ENCODE measurements at places on chromosomes 16 and 17. TPM values are rescaled to one million over a fixed set of nuclear protein-coding genes. Genes with fewer than 3 reads are reported as not detected.

The CBFA2T3 gene
- 0.26 TPM for total RNA-seq

DNA sequence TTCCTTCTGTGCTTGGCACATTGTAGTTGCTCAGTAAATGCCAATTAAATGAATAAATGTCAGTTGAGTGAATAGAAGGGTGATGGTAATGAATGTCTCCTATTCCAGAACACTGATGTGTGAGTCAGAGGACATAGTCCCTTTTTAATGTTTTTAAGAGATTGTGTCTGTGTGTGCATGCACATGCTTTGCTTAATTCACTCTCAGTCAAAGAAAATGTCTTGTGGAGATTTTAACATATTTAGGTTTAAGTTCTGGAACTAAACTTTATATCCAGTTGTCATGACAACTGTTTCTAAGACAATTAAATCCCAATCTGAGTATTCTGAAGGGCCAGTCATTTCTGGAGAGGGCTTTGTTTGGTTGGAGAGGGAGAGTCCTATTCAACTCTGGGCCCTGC lies 255.3 kb upstream of the CDH11 start:
- no peak for DNase-seq

DNA sequence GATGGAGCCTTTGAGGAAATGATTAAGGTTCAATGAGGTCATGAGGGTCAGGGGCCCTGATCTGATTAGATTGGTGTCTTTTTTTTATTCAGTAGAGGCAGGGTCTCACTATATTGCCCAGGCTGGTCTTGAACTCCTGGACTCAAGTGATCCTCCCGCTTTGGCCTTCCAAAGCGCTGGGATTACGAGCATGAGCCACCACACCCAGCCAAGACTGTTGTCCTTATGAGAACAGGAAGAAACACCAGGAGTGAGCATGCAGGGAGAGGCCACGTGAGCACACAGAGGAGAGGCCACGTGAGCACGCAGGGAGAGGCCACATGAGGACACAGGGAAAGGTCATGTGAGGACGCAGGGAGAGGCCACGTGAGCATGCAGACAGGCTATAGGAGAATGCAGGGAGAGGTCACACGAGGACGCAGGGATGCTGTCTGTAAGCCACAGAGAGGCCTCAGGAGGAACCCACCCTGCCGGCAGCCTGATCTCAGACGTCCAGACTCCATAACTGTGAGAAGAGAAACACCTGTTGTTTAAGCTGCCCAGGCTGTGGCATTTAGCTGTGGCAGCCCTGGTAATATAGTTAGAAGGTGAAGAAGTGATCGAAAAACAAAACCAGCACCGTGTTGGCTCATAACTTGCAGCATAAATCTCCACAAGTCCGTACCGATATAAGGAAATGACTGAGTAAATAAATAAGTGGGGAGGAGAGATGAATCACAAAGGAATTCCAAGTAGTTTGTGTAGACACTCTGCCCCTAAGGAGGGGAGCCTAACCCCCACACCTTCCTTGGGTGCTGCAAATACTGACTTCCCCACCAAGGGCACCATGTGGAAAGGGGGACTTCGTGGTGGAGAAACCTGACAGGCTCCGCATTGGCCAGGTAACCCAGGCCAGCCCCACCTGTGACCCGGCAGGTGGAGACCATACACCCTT lies 14.6 kb upstream of the CSNK1D start:
- no peak for DNase-seq

GRCh38 chr17:65914784-65915342 lies 277.1 kb downstream of the CEP112 start:
- DNase-seq: no peak

The PRAC2 gene
- total RNA-seq: not detected
